ENCODE measurements at places on chromosomes 12 and 14.

- DNase-seq = no peak
Observed at GRCh38 chr12:16610743-16611142, 4.8 kb upstream of the LMO3 start.

DNA sequence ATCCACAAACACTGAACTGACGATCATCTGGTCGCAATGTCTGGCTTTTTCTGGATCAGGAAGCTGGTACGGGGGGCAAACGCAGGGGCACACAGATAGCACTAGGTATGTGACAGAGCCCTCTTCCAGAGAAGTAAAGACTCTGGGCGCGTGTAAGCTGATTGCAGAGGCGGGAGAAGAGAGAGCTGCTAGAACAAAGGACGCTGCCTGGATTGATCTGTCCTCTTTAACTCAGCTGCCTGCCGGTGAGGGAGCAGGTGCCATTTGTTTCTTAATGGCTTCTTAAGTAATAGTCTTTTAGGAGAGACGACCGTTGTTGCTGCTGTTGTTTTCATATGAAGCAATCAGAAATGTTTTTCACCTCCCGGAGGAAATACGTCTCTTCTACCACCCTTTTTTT, 77.3 kb downstream of the GLT1D1 start:
- no peak for DNase-seq

- DNase-seq = no peak
Observed at GRCh38 chr12:11729008-11729407, 79.5 kb downstream of the ETV6 start.

DNA sequence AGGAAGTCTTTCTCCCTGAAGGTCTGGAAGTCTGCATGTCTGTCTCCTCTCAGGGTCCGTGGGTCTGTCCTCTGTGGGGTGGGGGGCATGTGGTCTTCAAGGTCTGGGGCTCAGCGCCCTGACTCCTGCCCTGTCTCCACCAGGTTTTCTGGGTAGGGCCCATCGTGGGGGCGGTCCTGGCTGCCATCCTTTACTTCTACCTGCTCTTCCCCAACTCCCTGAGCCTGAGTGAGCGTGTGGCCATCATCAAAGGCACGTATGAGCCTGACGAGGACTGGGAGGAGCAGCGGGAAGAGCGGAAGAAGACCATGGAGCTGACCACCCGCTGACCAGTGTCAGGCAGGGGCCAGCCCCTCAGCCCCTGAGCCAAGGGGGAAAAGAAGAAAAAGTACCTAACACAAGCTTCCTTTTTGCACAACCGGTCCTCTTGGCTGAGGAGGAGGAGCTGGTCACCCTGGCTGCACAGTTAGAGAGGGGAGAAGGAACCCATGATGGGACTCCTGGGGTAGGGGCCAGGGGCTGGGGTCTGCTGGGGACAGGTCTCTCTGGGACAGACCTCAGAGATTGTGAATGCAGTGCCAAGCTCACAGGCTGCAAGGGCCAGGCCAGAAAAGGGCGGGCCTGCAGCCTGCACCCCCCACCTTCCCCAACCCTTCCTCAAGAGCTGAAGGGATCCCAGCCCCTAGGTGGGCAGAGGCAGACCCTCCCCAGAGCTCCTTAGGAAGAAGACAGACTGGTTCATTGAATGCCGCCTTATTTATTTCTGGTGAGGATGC, 3.4 kb downstream of the AQP5 start:
- no peak for DNase-seq

All from hematopoietic multipotent progenitor cell treated with erythropoietin and hydrocortisone succinate and interleukin-3 and kit ligand, for 8 days (in vitro differentiated cells).